Stimulated activated CD4-positive, alpha-beta T cell treated with anti-CD3 and anti-CD28 coated beads, Interleukin-2, amount 100 ng/mL, for 24 hours (primary cell): ENCODE measurements at places on chromosomes 5 and 9.

- DNase-seq: no peak
Measured at GRCh38 chr5:50406877-50407276, 34.2 kb downstream of the EMB start.

DNA sequence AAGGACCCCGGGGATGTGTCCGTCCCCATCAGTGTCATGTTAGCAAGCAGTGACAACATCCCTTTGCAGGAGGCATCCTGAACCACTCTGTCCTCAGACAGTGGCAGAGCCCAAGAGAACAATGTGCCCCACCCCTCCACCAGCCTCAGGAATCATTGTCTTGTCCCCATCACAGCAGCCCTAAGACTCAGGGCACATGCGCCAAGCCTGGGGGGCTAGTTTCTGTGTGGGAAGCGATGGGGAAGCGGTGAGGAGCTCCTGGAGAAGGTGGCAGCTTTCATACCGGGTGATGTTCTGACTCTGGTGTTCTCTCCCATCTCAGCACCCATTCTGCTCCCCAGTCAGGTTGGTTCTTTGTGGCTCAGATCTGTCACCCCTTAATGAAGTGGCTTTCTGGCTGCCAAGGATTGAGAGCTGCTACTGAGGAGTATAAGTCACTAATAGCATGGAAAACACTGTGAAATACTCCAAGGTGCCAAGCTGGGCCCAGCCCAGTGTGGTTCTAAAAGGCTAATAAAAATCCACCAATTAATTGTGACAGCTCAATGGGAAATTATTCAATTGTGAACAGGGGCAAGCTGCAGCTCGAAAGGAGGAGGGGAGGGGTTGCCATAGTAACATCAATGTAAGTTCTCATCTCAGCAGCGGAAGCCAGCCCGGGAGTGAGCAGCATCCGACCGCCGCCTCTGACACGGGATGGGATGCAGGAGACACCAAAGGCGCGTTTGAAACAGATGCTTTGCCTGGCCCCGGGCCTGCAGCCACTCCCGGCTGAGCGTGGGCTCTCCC is 4.7 kb downstream of the QRFP start:
- no peak for DNase-seq

DNA sequence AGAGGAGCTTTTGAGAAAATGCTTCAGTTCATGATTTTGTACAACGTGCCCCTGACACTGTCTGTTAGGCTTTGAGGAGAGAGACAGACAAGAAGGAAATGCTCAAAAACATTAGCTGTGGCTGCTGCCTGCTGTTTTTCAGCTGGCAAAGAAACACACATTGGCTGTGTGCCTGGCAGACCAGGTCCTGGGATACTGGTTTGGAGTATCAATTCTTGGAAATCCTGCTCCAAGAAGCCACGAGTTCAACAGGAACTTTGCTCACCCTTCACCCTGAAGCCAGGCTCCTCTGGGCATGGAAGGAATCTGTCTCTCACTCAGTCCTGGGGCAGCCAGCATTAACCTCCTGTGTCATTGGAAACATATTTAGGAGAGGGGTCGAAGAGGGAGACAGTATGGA is 245.5 kb downstream of the AUH start:
- no peak for DNase-seq

GRCh38 chr9:129416821-129417539 is 203.9 kb downstream of the C9orf50 start:
- no peak for DNase-seq

GRCh38 chr5:129905473-129906176 is 1.4 kb downstream of the CHSY3 start:
- no peak for DNase-seq

GRCh38 chr5:104353371-104353770 is 790.8 kb upstream of the NUDT12 start:
- DNase-seq: no peak

GRCh38 chr9:130846487-130847305 is 11.6 kb downstream of the ABL1 start:
- DNase-seq: no peak

- DNase-seq: no peak
Measured at GRCh38 chr5:154791535-154791934, 36.4 kb downstream of the LARP1 start.

DNA sequence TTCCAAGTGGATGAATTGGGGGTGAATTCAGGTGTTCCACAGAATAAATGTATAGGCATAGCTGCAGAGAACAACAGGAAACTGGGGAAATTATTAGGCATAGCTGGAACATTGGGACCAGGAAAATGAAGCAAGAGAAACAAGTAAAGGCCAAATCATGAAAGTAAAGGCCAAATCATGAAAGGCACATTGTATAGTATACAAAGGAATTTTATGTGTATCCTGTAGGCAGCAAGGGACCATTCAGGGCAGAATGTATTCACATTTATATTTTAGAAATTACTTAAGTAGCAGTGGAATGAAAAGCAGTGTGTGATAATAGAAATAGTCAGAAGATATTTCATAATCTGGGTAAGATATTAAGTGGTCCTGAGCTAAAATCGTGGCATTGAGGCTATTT is 127.3 kb upstream of the GRHPR start:
- DNase-seq: no peak

GRCh38 chr5:155839251-155840037 is 487.5 kb upstream of the SGCD start:
- DNase-seq: no peak

- DNase-seq: no peak
Measured at GRCh38 chr5:38163636-38164237, 94.6 kb upstream of the EGFLAM start.

DNA sequence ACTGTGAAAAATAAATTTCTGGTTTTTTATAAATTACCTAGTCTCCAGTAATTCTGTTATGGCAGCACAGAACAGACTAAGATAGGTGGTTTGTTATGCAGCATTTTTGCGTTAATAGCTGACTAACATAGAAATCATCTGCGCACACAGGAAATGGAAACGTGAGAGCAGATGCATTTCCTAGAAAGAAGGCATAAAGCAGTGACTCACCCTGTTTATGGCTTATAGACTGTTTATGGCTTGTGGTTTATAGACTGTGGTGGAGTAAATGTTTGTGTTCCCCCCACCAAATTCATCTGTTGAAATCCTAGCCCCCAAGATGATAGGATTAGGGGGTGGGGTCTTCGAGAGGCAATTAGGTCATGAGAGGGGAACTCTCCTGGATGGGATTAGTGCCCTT is 18.3 kb upstream of the OSMR start:
- DNase-seq: no peak

GRCh38 chr5:152332716-152333460 is 72.2 kb downstream of the NMUR2 start:
- DNase-seq: no peak

DNA sequence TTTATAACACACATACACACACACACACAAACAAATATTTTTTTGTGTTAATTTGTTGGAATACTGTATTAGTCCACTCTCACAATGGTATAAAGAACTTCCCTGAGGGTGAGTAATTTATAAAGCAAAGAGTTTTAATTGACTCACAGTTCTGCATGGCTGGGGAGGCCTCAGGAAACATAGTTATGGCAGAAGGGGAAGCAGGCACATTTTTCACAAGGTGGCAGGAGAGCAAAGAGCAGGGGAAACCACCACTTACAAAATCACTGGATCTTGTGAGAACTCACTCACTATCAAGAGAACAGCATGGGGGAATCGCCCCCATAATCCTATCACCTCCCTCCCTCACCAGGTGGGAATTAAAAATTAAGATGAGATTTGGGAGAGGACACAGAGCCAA is 205.4 kb upstream of the PTPRD start:
- no peak for DNase-seq

DNA sequence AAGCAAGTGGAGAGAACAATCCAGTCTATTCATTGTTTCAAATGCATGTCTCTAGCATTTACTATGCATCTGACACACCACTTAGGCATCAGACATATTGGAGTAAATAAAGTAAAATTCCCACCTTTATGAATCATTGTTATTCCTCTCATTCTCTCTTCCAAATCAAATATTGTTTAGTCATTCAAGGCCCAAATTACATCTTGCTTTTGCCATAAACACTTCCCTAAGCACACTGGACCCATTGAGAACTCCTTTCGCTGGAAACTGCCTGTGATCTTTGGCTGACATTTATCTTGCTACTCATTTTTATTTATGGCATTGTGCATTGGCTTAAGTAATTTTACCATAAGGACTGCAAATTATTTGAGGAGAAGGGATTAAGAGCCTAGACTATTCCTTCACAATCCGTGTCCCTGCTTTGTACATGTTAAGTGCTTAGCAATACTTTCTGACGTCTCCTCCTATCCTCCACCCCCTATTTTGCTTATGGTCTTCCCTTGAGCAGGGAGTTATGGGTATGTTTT is 7.4 kb downstream of the C5orf46 start:
- no peak for DNase-seq

- no peak for DNase-seq
Measured at GRCh38 chr9:82090046-82090445, 101.5 kb downstream of the SPATA31D1 start.

DNA sequence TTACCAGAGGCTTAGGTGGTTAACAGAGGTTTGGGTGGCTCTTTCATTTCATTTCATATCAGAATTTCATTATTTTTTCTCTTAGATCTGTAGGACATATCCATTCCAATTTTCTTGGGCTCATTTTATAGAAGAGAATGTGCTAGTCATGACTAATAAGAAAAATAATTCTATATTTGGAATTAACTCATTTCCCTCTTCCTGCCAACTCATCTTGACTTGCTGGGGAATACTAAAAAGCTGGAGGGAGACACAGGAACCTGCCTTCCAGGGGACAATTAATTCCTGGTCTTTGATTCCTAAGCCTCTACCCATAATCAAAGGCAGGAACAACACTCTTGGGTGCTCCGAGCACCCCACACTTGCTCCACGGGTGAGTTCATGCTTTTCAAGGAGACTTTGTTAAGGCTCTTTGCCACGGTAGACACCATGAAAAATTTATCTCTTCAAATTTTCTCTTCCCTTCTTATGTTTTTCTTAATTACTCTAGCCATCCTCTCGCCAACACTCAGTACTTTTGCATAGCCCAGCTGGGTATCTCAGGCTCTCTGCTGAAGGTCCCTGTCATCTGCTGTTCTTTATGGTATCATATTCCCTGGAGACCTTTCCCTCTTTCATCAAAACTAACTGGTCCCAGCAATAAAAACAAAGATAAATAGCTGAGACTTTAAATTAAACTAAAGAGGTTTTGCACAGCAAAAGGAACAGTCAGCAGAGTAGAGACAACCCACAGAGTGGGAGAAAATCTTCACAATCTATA is 273.9 kb downstream of the NPR3 start:
- no peak for DNase-seq

- DNase-seq: no peak
Measured at GRCh38 chr9:27336126-27336525, 39.2 kb upstream of the EQTN start.

- DNase-seq: no peak
Measured at GRCh38 chr5:9105851-9106250, 440.0 kb downstream of the SEMA5A start.

DNA sequence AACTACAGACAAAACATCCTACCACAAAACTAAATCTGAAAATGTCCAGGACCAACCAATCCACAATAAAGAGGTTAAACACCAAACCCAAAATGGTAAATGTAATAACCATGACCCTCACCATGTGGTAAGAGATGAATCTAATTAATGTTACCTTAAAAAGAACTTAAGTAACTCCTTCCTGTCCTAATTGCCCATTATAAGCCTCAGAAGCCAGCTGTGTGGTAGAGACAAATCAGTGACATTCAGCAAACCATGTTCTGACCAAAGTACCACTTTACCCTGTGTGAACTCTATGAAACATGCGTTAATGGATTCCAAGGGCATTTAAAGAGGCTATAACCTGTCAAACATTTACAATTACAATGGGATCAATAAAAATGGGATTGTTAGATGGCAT is 25.0 kb downstream of the LPAR1 start:
- DNase-seq: no peak

DNA sequence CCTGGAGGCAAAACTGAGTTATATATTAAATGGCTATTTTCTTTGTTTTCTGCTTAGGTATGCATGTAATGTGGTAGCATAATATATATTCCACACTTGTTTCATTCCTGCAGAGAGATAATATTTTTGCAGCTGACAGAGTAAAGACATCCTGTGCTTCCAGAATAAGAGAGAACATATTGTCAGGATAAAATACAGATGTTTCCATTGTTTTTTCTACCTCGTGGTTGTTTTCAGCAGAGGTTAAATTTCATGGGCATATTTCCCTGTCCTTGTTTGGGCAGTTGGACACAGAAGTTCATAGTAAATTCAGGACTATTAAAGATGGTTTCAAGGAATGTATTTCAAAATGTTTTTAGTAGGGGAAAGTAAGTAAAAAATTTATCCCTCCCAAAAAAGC is 47.6 kb upstream of the MEGF10 start:
- no peak for DNase-seq

GRCh38 chr5:141846031-141846430 is 32.2 kb downstream of the PCDH1 start:
- DNase-seq: no peak

- DNase-seq: no peak
Measured at GRCh38 chr9:133823189-133824105, 85.3 kb upstream of the SARDH start.

DNA sequence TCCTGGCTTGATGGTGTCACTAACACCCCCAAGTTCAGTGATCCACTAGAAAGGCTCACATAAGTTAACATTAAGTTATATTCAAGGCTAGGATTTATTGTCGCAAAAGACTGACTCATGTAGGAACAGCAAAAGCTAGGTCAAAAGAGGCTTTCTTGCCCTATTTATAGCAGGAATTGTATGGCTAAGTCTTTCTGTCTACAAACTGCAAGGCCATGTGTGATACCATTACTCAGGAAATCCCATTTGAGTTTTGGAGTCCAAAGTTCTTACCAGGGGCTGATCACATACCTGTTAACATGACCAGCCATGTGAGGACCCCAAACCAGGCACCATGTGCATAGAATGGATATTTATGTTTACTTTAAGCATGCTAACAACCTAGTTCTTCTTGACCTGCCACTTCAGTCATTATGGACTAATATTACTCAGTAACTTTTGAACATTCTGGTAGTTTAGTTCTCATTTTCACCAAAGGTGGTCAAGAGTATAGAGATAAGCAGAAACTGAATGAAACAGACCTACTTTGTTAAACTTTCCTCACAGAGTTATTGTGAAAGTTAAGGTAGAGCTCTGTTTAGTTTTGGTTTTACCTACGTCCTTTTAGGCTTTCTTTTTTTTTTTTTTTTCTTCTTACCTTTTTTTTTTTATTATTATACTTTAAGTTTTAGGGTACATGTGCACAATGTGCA is 281.1 kb downstream of the FER start:
- DNase-seq: no peak

GRCh38 chr5:29697278-29697677 is 1496.2 kb upstream of the CDH6 start:
- no peak for DNase-seq

- no peak for DNase-seq
Measured at GRCh38 chr5:171310212-171310818, 1.3 kb downstream of the TLX3 start.

GRCh38 chr5:111131356-111131755 is 39.2 kb downstream of the WDR36 start:
- DNase-seq: no peak

- DNase-seq: no peak
Measured at GRCh38 chr5:143233031-143233430, 170.5 kb downstream of the NR3C1 start.
